ENCODE measurements at places on chromosomes 11 and 22. TPM values are rescaled to one million over a fixed set of nuclear protein-coding genes. Genes with fewer than 3 reads are reported as not detected.

SLC29A2 gene
- 12.9 TPM for total RNA-seq

LYVE1 gene
- not detected for total RNA-seq

SAA2 gene
- not detected for total RNA-seq

PDE3B gene
- total RNA-seq, result 228 TPM

TIMM10B gene
- total RNA-seq, result 71.5 TPM

VSIG10L2 gene
- not detected for total RNA-seq

PHETA2 gene
- total RNA-seq, result 1.6 TPM

SLN gene
- not detected for total RNA-seq

LSP1 gene
- total RNA-seq, result 295 TPM

SSRP1 gene
- 72.7 TPM for total RNA-seq

OR10A2 gene
- not detected for total RNA-seq

APOA1 gene
- 0.81 TPM for total RNA-seq

SMIM35 gene
- 0.70 TPM for total RNA-seq

DBX1 gene
- total RNA-seq, result not detected

ST14 gene
- 0.74 TPM for total RNA-seq

IGF2 gene
- total RNA-seq, result not detected

ZNRF3 gene
- 0.60 TPM for total RNA-seq

VSTM5 gene
- not detected for total RNA-seq

MS4A6E gene
- total RNA-seq, result not detected

DDX25 gene
- 0.52 TPM for total RNA-seq

RASD2 gene
- total RNA-seq, result not detected

NRGN gene
- 0.69 TPM for total RNA-seq

FLRT1 gene
- total RNA-seq, result not detected

WNT7B gene
- total RNA-seq, result not detected

KREMEN1 gene
- not detected for total RNA-seq

CFAP300 gene
- not detected for total RNA-seq

POLD3 gene
- 14.2 TPM for total RNA-seq

TNKS1BP1 gene
- 20.9 TPM for total RNA-seq

Data from naive thymus-derived CD8-positive, alpha-beta T cell (primary cell).